Thyroid gland (tissue), 4 donors: ENCODE measurements at places on chromosomes 7 and 10.

GRCh38 chr10:24904824-24905223 is 47.6 kb downstream of the PRTFDC1 start:
- H3K27ac ChIP-seq: no peak overlapping the region
- no peaks in the 10 kb centered on the region for H3K27me3 ChIP-seq
- no peak for DNase-seq

- H3K27ac ChIP-seq: no peak overlapping the region
- no peak overlapping the region for H3K4me3 ChIP-seq
- no peaks in the 10 kb centered on the region for H3K4me1 ChIP-seq
These were observed 276.6 kb upstream of the TCERG1L start for GRCh38 chr10:131587976-131588680.

DNA sequence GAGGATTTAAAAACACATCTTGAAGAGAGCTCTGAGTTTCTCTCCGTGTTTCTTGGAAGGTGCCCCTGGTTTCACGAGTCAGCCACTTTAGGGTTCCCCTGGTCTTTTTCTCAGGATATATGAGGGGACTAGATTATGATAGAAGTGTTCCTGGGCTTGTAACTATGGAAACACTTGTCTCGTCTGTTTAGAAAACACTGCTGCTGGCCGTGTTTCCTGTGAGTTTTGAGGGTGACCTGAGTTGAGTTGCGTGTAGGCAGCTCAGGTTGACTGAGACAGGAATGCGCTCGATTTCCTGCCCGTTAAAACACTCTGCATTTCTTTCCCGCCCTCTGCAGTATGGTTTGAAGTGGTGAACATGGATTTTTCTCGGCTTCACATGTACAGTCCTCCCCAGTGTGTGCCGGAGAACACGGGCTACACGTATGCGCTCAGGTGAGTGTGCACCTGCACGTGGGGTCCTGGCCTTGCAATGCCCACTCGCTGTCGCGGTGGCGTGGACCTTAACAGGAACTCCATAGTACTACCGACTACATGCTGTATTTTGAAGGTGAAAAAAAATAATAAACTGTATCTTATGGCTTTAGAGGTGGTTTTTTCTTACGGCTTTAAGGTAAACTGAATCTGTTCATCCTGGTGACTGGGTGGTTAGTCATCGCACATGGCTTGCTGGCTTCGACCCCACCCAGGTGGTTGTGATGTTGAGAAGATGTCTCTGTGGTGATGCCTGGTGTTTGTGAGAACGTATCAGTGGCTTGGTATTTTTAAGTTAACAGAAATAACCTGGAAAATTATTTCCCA is at the start of gene SUN1:
Gene SUN1, plus strand, starts transcription at position 310 of the 801 bp plus-strand sequence. Its CDS starts 49 bp downstream, at position 359.
- peaks cover 62% of the 10 kb centered on the region for H3K4me1 ChIP-seq
- H3K27ac ChIP-seq: peak within 1 kb of the TSS; percentile 95
- no peaks in the 10 kb centered on the region for H3K36me3 ChIP-seq

GRCh38 chr7:148888300-148888699 is 4.2 kb upstream of the EZH2 start:
- DNase-seq: no peak
- peaks cover 3% of the 10 kb centered on the region for H3K4me1 ChIP-seq
- no peaks in the 10 kb centered on the region for H3K27me3 ChIP-seq
- no peak overlapping the region for H3K27ac ChIP-seq
- no peaks in the 10 kb centered on the region for H3K36me3 ChIP-seq

GRCh38 chr7:140541513-140542227 is 62.4 kb upstream of the MKRN1 start:
- H3K36me3 ChIP-seq: no peaks in the 10 kb centered on the region
- no peak overlapping the region for H3K27ac ChIP-seq
- H3K4me1 ChIP-seq: peaks cover 11% of the 10 kb centered on the region
- no peak overlapping the region for H3K4me3 ChIP-seq

DNA sequence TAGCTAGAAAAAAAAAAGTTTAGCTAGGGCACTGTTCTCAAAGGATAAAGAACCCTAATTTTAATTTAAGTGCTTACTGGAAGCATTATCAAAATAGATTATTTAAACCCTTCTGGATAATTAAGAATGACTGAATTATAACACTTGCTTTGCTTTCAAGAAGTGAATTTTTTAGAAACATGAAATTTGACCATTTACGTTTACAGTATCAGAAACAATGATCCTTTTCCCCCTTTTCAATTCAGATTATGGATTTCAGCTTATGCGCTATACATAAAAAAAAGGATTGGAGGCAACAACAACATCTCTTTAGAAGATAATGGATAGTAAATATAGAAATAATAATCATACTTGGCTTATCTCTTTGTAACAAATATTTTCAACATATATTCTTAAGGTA is 39.2 kb downstream of the CREM start:
- no peak for DNase-seq
- H3K4me1 ChIP-seq: no peaks in the 10 kb centered on the region
- no peaks in the 10 kb centered on the region for H3K36me3 ChIP-seq
- H3K4me3 ChIP-seq: no peak overlapping the region
- no peaks in the 10 kb centered on the region for H3K27me3 ChIP-seq

DNA sequence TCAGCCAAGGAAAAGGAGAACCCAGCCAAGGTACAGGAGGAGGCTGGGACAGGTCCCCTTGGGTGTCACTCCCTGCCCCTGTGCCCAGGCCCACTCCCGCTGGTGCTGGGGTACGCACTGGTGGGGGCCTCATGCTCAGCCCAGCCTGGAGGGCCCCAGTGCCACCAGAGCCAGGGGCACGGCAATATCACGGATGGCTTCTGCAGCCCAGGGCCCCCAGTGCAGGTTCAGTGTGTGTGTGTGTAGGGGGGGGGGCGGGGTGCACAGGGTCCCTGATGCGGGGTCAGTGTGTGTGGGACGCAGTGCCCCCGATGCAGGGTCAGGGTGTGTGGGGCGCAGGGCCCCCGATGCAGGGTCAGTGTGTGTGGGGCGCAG is 23.4 kb upstream of the ZNF716 start:
- H3K36me3 ChIP-seq: no peaks in the 10 kb centered on the region
- no peaks in the 10 kb centered on the region for H3K4me1 ChIP-seq
- no peak overlapping the region for H3K4me3 ChIP-seq

- no peak overlapping the region for H3K4me3 ChIP-seq
- no peak overlapping the region for H3K27ac ChIP-seq
- H3K36me3 ChIP-seq: no peaks in the 10 kb centered on the region
- no peaks in the 10 kb centered on the region for H3K4me1 ChIP-seq
- no peaks in the 10 kb centered on the region for H3K27me3 ChIP-seq
These were observed 9.2 kb upstream of the ODAD2 start for GRCh38 chr10:28008054-28008453.
